ENCODE measurements at places on chromosomes 3 and 15. TPM values are rescaled to one million over a fixed set of nuclear protein-coding genes. Genes with fewer than 3 reads are reported as not detected.

Gene FETUB
- 1.8 TPM for polyA plus RNA-seq

Gene RETNLB
- polyA plus RNA-seq, result 0.09 TPM

Gene PARP3
- polyA plus RNA-seq, result 11.2 TPM

GRCh38 chr3:124033360-124034015, 41.6 kb upstream of the ROPN1 start:
- H3K27me3 ChIP-seq, result peaks cover 64% of the 10 kb centered on the region
- no peaks in the 10 kb centered on the region for H3K4me1 ChIP-seq
- H3K36me3 ChIP-seq, result no peaks in the 10 kb centered on the region
- H3K4me3 ChIP-seq, result peak within 1 kb of the TSS; percentile 36
- no peak for DNase-seq
- no peak within 1 kb of the TSS for H3K27ac ChIP-seq
